Memory B cell (primary cell): ENCODE measurements at places on chromosomes 7 and 10.

DNA sequence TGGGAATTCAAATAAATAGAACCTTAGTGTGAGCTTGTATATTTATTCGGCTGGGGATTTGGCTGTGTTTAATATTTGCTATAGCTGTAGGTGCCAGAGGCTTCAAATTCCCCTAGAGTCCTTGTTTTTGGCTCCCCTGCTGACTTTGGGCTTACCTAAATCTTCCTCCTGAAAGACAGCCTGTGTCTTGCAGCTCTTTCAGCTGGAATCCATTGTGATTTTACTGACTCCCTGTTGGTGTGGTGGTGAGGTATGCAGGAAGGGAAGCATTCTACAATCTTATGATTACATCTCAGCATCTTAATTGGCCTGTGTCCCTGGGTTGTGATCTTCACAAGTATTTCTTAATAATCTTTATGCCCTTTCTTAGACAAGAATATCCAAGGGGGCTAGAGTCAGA lies 25.9 kb downstream of the FOXI2 start:
- no peak for DNase-seq

- DNase-seq, result no peak
These were observed 959 bp downstream of the DCLRE1C start for GRCh38 chr10:14952851-14953423.

DNA sequence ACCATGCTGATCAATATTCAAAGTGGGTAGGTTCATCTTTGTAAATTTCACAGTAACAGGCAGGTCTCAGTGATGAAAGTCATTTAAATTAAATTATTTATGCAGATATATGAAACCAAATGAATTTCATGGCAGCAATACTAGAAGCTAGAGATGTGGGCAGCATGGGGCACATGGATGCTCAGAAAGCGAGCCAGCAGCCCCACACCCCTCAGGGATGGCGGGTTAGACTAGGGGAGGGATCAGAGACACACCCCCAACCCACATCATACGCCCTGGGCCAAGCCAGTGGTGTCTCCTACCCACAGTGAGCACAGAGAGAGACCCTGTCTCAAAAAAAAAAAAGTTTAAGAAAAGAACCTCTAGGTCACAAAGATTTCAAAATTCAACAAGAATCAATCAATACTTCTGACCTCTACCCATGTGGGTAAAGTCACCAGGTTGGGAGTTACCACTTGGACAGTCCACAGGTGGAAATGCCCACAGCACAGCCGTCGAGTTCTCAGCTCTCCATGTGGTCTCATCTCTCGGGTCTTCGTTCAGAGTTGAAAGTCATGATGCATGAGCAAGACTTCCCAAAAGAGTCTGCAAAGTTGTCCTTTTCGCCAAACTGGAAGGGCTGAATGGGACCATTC lies 79.3 kb upstream of the PPP2R2D start:
- no peak for DNase-seq

GRCh38 chr7:40749877-40750276 lies 615.1 kb downstream of the SUGCT start:
- DNase-seq, result no peak

DNA sequence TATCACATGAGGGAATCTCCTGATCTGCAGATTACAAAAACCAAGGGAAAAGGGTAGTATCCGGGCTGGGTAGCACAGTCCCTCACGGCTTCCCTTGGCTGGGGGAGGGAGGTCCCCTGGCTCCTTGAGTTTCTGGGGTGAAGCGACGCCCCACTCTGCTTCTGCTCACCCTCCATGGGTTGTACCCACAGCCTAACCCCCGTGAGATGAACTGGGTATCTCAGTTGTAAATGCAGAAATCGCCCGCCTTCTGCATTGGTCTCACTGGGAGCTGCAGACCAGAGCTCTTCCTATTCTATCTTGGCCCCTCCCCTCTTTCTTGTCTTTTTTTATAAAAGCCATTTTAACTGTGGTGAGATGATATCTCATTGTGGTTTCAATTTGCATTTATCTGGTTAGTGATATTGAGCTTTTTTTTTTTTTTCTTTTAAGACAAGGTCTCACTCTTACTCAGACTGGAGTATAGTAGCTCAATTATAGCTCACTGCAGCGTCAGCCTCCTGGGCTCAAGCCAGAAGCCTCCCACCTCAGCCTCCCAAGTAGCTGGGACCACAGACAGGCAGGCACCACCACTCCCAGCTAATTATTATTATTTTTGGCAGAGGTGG lies 87.8 kb downstream of the ABCC2 start:
- no peak for DNase-seq

GRCh38 chr10:82463614-82464013 lies 588.6 kb downstream of the NRG3 start:
- no peak for DNase-seq

DNA sequence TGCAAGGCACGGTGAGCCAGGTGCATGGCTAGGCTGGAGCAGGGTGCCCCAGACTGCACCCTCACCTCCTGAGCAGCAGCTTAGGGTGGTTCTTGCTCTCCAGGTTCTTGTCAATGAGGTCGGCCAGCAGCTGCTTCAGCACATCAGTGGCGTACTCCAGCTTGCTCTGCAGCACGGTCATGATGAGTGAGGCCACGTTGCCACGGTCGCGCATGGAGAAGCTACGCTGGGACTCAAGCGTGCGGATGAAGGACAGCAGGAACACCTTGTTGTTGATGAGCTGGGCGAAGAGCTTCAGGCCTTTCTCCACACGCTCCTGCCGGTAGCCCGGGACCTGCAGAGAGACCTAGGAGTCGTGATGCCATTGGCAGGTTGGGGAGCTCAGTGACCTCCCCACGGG lies 408.0 kb downstream of the PLXNA4 start:
- no peak for DNase-seq

DNA sequence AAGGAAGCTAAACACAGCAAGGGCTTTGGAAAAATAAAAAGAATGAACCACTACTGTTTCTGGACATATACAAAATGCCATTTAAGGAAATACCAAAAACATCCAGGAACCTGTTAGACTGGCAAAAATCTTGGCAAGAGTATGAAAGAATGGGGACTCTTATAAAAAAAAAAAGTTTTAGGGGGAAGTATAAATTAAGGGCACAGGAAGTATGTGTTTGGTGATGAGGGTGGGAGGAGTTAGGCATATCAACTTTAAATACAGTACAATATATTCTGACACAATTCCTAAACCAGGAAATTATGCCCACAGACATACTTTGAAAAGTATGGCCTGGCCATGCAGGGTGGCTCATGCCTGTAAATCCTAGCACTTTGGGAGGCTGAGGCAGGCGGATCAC lies 74.2 kb downstream of the WAPL start:
- no peak for DNase-seq

DNA sequence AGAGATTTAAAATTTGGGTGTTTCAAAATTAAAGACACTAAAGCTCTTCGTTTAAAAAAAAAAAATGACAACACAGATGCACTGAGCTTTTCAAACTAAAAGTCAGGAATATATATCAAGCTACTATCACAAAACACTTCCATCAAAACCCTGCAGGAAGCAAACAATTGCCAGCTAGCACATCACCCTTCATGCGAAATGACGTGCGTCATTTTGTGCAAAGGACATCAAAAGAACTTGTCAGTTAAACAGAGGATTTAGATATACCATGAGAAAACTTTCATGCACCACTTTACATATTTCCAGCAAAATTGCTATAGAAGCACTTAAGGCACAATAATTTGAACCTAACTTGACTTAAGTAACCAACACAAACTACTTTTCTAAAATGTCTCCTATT lies 264.7 kb downstream of the GRM8 start:
- no peak for DNase-seq

DNA sequence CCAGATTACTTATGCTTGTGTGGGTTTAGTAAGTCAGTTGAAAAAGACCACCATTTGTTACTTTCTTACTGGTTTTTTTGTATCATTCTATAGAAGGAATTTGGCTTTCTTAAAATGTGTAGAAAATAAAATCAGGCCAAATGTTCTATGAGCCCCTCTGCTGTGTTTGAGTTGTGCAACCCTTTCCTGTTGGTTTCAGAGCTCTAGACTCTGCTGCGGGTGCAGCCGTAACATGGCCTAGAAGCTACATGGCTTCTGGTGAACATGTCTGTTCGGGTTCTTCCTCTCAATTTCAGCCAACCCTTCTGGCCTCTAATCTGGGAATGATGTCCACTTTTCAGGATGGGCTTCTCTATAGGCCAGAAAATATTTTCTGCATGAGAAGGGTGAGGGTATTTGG lies 56.6 kb upstream of the RAB18 start:
- DNase-seq, result no peak

DNA sequence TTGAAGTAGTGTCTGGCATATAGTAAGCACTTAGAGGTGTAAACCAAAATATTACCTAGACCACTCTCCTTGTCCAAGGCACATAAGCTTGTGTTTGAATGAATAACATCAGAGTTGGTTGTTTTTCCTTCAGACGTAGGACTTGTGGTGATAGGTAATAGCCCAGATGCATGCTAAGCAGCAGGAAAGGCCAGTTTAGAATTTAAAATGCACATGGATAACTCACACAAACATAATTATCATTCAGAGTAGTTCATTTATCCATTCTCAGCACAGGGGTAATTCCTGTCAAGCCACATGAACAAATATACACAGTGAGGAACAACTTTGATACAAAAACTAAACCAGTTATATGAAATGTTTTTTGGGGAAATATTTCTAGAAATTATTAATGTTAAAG lies 181.0 kb upstream of the HPS1 start:
- no peak for DNase-seq

DNA sequence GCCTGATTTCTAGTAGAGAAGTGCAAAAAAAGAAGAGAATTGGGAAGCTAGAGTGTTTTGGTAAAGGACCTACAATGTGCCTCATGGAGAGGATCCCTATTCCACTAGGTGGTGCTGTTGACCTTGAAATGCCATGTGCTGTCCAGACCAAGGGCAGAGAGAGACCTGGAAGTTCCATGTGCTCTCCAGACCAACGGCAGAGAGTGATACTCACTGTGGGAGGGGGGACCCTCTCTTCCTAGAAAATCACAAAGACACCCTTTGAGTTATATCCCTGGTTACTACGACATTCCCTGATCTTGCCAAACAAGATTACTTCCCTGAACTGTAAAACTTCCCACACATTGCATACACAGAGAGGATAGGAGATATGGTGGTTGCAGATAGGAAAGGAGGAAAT lies 212.7 kb upstream of the ZNF804B start:
- no peak for DNase-seq

- DNase-seq, result no peak
These were observed 54.5 kb downstream of the NEURL1 start for GRCh38 chr10:103548006-103548405.

- DNase-seq, result no peak
These were observed 12.9 kb upstream of the CDK6 start for GRCh38 chr7:92849322-92849721.

DNA sequence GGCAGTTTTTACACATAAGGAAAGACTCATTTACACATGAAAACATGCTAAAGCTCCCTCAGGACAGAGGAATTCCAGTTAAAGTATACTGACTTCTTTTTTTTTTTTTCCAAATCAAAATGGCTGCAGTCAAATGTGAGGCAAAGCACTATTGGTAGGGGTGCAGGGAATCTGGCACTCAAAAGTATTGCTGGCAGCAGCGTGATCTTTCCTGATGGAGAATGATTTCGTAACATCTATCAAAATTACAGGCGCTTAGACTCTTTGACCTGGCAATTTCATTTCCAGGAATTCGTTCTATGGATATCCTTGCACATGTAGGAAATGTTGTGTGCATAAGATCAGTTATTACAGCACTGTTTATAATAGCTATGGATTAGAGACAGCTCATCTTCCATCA lies 65.7 kb downstream of the VSTM4 start:
- no peak for DNase-seq

DNA sequence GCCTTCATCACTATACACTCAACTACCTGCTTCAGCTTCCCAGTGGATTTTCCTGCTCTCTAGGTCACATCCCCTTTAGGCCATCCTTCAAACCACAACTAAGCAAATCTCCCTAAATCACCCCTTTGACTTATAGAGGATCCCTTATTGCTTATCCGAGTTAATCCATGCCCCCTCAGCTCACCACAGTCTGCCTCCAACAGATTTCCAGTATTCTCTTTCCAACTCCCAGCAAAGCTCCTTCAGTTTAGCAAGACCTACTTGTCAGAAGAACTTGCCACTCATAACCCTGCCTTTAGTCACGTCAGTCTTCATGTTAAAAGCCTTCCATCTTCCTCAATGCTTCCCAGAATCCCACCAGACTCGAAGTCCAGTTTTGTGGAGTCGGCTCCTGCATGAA lies 38.6 kb downstream of the RAPGEF5 start:
- DNase-seq, result no peak

GRCh38 chr10:3882855-3883254 lies 97.8 kb upstream of the KLF6 start:
- no peak for DNase-seq

GRCh38 chr7:26688388-26688787 lies 176.0 kb downstream of the SKAP2 start:
- DNase-seq, result no peak

DNA sequence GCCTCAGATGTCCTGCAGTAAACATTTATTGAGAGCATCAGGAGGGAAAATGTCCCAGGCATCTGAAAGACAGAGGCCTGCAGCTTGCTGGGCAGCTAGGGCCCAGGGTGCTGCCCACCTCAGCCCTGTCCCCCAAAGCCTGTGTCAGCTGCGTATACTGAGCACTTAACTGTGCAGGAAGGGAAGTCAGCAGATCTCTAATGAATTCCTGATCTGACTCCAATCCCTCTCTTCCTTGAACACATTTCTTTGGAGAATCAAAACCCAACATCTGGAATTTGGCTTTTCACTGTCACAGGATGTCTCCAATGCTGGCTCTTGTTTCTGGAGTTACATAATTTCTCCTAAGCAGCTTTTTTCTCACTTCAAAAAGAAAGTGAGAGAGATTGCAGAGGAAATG lies 364.7 kb upstream of the NFE2L3 start:
- no peak for DNase-seq

DNA sequence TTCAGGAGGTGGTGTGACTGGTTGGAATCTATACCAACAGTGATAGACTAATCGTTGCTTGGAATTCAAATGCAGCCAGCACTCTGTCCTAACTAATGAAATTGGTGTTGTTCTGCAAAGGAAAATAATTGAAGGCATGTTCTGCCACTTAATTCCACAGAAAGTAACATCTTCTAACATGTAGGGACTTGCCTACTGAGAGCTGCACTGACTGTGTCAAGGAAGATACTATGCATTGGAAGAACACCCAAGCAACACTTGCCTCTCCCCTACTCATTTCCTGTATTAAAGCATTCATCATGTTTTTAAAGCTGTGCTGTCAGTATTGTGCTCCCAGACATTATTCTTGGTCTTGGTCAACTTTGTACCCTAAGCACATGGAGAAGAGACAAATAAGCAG lies 2.7 kb upstream of the CYP3A7 start:
- no peak for DNase-seq
